Stimulated activated CD4-positive, alpha-beta T cell treated with anti-CD3 and anti-CD28 coated beads, Interleukin-15, amount 100 ng/mL, for 1 hour (primary cell): ENCODE measurements at places on chromosomes 16 and 17.
A peak's percentile ranks its signal among the peaks of the same experiment; 100 is the strongest.

GRCh38 chr16:58027916-58028455 lies 2.4 kb downstream of the MMP15 start:
- DNase-seq = no peak

DNA sequence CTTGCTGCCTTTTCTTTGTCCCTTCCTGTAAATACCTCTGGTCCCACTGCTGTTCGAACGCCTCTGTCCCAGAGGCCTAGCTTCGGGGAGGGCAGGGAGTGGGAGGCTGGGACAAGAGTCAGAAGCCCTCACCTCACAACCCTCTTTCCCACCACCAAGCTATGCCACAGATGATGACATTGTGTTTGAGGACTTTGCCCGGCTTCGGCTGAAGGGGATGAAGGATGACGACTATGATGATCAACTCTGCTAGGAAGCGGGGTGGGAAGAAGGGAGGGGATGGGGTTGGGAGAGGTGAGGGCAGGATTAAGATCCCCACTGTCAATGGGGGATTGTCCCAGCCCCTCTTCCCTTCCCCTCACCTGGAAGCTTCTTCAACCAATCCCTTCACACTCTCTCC lies 10.4 kb downstream of the ARRB2 start:
- DNase-seq = no peak

DNA sequence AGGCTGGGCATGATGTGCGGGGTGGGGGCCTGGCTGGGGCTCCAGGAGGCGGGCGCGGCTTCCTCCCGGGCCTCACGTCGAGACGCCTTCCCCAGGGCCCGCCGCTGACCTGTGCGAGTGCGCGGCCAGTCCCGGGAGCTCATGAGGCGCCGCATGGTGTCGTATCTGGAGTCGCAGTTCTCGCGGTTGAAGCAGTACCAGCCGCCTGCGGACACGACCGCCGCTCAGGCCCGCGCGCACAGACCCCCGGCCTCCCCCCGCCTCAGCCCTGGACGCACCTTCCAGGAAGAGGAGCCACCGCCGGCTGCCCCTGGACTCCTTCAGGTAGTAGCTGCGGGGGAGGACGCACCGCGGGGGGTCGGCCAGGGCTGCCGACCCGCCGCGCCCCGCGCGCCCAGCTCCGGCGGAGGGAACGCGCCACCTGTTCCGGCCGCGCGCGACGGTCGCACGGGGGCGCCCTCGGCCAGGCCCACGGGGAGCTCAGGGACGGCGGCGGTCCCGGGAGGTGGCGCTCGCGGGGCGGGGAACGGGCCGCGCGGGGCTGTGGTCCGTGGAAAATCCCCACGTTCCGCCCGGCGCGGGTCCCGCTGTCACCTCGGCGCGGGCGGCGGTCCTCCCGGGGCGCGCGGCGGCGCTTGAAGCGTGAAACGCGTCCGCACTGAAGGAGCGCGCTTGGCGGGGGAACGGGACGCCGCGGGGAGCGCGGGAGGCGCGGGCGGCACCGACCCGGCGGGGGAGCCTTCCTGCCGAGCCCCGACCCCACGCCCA lies 1.4 kb downstream of the NOTUM start:
- peak; percentile 81 for DNase-seq

DNA sequence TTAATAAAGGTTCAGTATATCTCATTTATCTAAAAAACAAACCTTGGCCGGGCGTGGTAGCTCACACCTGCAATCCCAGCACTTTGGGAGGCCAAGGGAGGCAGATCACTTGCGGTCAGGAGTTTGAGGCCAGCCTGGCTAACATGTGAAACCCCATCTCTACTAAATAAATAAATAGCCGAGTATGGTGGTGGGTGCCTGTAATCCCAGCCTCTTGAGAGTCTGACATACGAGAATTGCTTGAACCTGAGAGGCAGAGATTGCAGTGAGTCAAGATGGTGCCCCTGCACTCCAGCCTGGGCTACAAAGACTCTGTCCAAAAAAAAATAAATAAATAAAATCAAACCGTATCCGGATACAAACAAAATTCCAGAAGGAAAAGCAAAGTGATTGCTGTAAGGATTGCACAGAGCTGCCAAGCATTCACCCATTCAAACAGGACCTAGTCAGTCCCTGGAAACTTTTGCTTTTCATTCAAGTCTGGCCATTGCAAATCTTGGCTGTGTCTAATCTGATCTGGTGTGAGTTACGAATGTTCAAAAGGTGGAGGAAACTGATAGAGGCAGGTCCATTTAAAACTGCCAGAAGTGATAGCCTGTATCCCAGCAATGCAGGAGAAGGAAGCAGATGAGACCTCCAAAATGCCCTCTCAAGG lies 102.5 kb upstream of the CLEC3A start:
- DNase-seq = no peak

DNA sequence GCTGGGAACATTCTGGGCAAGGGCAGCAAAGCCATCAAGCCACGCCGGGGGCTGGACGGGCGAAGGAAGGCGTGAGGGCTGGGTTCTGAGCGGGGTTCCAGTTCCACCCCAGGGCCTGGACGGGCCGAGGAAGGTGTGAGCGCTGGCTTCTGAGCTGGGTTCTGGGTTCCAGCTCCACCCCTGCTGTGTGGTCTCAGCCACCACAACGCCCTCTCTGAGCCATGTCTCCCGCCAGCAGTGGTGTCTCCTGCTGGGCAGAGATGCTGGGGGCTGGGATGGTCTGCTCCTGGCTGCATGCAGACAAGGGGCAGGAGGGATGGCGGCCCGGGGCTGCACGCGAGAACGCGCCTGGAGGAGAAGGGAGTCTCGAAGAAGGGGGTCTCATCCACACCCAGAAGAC lies 3.9 kb upstream of the CPNE7 start:
- DNase-seq = no peak

GRCh38 chr17:8552577-8553320 lies 77.8 kb downstream of the MYH10 start:
- DNase-seq = no peak

DNA sequence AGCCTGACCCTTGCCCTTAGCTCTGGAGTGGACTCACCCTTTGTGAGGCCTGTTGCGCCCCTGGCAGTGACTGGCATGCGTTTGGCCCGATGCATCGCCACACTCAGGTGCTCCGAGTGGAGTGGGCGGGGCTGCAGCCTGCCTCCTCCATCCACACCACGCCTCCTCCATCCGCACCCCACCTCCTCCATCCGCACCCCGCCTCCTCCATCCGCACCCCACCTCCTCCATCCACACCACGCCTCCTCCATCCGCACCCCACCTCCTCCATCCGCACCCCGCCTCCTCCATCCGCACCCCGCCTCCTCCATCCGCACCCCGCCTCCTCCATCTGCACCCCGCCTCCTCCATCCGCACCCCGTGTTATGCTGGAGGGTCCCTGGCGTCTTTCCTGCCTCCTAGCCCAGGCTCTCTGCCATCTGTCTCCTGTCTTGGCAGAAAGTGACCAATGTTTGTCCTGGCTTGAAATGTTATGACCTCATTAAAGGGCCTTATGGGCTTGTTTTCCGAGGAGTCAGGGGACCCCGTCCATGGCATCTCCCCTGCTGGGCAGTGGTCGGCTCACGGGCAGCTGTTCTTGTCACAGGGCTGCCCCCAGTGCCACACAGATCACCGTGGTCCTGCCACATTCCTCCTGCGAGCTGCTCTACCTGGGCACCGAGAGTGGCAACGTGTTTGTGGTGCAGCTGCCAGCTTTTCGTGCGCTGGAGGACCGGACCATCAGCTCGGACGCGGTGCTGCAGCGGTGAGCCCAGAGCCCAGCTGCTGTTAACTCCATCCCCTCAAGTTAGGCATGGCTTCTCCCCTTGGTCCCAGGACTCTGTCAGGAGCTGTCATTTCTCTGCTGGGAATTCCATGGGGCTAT lies 28.7 kb upstream of the MYO15B start:
- DNase-seq = no peak
